GDM1 (cell line): ENCODE measurements at places on chromosomes 1 and 21.
A peak's percentile ranks its signal among the peaks of the same experiment; 100 is the strongest.

- DNase-seq: peak; percentile 34
Measured at GRCh38 chr1:246689409-246690008, 34.7 kb upstream of the SCCPDH start.

- no peak for DNase-seq
Measured at GRCh38 chr1:88658419-88658818, 25.7 kb upstream of the PKN2 start.

DNA sequence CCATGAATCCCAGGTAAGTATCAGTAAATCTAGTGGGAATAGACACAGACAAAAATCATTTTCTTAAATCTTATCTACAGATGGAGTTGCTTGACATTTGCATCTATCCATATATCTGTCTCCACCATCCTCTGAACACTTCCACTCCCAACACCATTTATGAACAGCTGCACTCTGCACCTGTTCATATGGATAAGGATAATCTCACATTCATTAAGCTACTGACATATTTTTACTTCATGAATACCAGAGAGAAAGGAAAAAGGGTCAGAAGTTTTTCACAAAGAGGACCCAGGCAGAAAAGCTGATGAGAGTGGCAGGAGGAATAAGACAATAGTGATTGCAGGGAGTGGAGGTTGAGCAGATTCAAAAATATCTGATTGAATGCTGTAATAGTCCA is 222.6 kb downstream of the DNAH14 start:
- no peak for DNase-seq

- DNase-seq: no peak
Measured at GRCh38 chr1:95679262-95679661, 445.3 kb downstream of the RWDD3 start.

GRCh38 chr1:91891454-91891853 is 5.5 kb upstream of the TGFBR3 start:
- DNase-seq: no peak

GRCh38 chr1:66300972-66301451 is 232.9 kb upstream of the SGIP1 start:
- peak; percentile 26 for DNase-seq

- DNase-seq: no peak
Measured at GRCh38 chr1:33228935-33229487, 27.3 kb upstream of the ZNF362 start.

- no peak for DNase-seq
Measured at GRCh38 chr1:233016798-233017197, 66.4 kb downstream of the NTPCR start.

DNA sequence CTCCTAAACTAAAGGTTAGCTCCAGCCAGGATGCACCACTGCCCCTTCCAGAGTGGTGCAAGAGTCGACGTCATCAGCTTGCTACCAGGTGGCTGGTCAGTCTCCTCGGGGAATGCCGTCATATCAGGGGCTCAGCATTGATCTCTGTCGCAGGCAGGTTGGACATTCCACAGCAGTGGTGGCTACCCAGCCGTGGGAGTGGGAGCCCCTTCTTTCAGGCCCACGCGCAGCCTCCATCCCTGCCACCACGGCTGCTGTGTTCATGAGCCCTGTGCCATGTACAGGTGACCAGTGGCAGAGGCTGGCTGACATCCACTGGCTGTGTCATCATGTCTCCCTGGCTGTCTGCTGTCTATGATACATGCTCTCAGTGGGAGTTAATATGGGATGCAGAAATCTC is 25.5 kb downstream of the IL10RB start:
- no peak for DNase-seq

GRCh38 chr1:240803151-240803550 is 191.2 kb upstream of the GREM2 start:
- no peak for DNase-seq
